ENCODE measurements at places on chromosomes 6 and 20.

DNA sequence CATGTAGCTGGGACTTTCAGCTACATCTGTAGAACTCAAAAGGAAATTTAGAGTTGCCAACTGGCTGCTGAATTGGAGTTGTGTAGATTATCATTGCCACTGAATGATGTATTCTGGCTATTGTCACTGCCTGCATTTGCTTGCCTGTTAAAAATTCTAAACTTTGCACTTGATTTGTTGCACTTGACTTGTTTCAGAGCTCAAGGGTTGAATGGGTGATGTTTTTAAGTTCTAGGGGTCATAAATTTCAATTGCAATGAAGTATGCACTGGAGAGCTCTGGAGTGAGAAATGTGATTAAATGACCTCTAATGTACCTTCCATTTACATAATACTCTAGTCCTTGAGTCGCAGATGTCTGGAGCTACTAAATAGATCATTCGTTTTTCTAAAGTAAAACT lies 102.4 kb downstream of the TNFRSF21 start:
- DNase-seq = no peak

- no peak for DNase-seq
Observed at GRCh38 chr6:29552512-29553051, 7.0 kb downstream of the UBD start.

GRCh38 chr6:138620630-138621029 lies 121.3 kb upstream of the NHSL1 start:
- DNase-seq = no peak

DNA sequence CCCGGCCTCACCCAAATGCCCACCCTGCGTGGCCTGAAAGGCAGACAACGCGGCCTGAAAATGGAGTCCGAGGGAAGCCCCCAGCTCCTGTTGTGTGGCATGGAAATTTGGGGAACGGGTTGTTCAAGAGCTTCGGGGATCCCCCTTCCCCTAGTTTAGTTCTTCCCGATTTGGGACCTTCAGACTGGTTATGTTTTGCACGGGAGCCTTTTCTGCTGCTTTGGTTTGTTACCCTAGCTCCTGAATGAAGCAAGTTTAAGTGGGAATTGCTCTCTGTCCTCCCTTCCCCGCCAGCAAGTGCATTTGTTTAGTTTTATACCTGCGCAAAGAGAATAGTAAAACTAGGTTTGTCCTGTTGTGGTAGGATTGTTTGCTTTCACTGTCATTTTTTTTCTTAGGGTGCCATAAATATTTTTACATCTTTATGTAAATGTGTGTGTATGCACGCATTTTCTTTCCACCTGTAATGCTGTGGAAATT lies 604 bp downstream of the SH3BGRL2 start:
- no peak for DNase-seq

GRCh38 chr20:14724036-14724435 lies 386.6 kb upstream of the FLRT3 start:
- DNase-seq = no peak

DNA sequence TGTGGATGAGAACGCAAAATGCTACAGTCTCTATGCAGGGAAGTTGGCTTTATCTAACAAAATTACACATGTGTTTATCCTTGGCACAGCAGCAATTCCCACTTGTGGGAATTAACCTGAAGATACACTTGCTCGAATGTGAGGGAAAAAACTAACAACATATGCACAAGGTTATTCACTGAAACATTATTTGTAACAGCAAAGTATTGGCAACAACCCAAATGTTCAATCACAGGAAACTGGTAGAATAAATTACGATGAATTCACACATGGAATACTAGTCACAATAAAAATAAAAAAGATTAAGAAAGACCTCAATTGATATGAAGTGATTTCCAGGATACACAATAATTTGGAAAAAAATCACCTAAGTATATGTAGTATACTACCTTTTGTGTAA lies 68.1 kb upstream of the OGFRL1 start:
- no peak for DNase-seq

DNA sequence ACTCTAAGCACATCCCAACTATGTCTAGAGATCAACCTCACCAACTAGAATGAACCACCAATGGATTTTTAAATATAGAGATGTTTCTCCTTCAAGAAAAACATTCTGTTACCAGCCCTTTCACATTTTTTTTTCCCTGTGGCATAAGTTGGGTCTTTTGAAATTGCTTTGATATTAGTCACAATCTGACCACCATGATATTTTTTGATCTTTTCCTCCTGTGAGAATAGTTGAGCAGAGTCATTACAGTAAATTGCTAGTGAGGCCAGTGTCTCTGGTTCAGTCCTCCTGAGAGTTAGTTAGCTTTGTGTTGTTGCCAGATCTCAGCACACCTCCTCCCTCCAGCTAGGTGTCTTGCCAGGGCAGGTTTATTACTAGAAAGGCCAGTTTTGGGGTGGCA lies 79.7 kb upstream of the MYLIP start:
- no peak for DNase-seq

- no peak for DNase-seq
Observed at GRCh38 chr6:137166247-137167098, 7.0 kb downstream of the IL22RA2 start.

- DNase-seq = no peak
Observed at GRCh38 chr20:62056975-62057374, 8.7 kb downstream of the TAF4 start.

DNA sequence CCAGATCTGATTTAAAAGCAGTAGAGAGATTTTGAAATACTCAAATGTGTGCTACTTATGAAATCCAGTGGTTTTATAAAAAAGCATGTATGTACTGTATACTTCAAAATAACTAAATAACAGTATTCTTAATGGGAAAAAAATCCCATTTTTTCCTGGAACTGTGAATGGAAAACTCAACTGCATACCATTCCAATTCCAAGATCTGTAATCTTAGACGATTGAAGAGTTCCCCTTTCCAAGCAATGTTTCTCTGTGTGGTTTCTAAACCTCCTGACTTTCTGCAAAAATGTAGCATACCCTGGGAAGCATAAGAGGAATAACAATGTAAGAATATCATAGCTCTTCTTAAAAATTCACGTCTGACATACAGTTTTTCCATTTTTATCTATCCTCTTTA lies 40.3 kb upstream of the HIVEP2 start:
- DNase-seq = no peak
